ENCODE measurements at places on chromosomes 7 and 10.

DNA sequence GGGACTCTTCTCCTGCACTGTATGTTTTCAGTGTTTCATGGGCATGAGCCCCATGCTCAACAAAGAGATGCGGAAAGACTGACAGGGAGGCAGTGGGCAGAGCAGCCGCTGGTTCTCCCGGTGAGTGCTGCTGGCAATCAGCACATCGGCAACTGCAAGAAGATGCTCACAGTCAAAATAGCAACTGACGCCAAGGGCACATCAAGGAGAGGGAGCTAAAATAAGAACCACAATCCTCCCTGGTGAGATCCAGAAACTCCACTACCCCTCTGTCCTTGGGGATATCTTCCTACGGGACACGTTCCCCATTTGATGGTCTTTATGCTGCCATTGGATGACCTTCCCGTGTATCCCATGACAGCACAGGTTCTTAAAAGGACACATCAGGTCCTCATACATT is 28.9 kb upstream of the SVIL start:
- DNase-seq, result no peak

- no peak for DNase-seq
Observed at GRCh38 chr7:45017253-45017652, 17.3 kb downstream of the CCM2 start.

- DNase-seq, result no peak
Observed at GRCh38 chr10:78937393-78937792, 131.4 kb upstream of the ZMIZ1 start.

DNA sequence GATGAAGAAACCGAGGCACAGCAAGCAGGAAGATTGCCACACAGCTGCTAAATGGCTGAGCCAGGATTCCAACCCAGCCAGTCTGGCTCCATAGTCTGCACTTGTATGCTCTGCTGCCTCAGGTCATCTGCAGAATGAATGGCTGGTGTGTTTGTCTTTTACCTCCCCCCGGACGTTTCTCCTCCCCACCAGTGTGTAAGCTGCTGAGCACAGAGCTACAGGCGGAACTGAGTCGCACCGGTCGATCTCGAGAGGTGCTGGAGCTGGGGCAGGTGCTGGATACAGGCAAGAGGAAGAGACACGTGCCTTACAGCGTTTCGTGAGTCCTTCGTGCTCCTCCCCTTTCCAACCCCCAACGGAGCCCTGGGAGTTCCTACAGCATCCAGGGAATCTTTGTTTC is 2.6 kb downstream of the CNPY4 start:
- no peak for DNase-seq

- DNase-seq, result no peak
Observed at GRCh38 chr7:17771901-17772408, 168.3 kb downstream of the SNX13 start.

DNA sequence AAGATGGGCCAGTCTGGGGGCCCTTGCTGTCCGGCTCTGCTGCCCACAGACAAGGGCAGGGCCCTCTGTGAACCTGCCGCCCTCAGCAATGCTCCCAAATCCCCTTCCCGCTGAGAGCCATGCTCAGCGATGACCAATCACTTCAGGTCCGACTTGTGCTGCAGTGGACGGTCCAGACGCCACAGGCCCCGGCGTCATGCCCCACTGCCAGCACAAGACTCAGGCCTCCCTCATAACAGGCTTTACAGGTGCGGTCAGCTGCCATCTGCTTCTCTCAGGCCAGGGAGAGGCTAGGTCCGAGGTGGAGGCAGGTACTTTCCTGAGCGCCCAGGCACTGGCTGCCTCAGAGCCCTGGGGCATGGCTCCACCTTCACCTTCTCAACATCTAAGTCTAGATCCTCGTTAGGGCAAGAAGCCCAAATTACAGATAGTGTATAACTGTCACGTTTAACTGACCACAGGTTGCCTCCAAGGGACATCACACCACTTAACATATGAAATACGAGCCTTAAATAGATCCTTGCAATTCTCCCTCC is 393.2 kb downstream of the PTPRN2 start:
- no peak for DNase-seq

DNA sequence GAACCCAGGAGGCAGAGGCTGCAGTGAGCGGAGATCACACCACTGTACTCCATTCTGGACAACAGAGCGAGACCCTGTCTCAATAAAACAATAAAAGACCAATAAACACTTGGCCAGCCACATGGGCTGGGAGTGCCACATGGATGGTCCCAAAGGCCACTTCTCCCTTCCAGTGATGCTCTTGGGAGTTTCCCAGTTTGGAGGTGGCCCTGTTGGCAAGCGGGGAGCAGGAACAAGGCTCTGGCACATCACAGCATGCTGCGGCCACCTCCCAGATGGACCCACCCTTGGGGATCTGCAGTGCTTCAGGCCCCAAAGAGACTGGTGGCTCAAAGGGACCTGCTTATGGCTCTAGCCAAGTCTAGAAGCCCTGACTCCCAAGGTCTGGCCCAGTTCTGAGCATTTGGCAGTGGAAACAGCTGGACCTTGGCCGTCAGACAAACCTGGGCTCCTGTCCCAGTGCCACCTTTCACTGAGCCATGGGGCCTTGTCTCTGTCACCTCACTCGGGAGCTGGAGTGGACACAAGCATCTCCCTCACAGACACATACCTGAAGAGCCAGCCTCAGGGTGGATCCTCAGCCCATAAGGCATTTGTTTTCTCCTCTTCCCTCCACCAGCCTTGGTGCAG is 91.7 kb downstream of the COL13A1 start:
- DNase-seq, result no peak

DNA sequence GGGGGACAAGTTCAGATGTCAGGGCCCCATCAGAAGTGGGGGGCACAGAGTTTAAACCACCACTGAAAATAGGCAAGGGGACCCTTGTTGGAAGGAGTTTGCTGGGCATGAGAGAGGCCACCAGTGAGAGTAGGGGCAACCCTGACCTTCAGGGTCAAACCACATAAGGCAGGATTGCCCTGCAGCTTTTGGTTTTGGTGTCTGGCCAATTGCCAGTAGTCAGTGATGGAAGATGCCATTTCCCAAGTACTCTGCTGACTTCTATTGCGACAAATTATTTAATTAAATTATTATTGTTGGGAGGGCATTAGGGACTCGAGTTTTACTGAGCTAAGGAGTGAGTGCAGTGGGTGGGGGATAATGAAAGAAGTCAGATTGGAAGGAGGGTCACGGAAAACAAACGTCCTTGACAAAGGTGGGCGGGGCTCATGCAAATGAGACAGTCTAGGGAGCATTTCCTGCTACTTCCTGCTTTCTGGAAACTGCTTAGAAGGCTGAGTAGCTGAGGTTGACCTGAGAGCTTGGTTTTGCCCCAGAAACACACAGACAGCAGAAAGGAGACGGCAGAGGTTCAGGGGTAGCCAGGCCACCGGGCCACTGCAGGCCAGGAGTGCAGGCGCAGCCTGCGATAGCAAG is 74.2 kb upstream of the ANLN start:
- DNase-seq, result no peak

DNA sequence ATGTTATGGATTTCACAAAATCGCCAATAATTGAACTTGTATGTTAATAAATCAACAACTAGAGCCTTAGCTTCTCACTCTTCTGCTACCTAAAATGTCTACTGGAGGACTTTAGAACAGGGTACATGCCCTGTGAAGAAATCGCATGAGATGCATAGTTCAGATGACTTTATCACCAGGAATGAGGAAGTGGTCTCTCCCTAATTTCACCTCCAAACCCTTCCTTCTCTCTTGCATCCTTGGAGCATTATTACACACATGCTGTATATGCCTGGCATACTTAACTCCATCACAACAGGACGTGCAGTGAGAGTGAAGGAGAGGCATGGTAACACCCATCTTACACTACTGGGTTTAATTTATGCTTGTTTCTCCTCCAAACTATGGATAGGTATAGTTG is 27.8 kb downstream of the RHEB start:
- DNase-seq, result no peak

GRCh38 chr7:611281-611810 is 91.7 kb upstream of the PDGFA start:
- DNase-seq, result no peak

DNA sequence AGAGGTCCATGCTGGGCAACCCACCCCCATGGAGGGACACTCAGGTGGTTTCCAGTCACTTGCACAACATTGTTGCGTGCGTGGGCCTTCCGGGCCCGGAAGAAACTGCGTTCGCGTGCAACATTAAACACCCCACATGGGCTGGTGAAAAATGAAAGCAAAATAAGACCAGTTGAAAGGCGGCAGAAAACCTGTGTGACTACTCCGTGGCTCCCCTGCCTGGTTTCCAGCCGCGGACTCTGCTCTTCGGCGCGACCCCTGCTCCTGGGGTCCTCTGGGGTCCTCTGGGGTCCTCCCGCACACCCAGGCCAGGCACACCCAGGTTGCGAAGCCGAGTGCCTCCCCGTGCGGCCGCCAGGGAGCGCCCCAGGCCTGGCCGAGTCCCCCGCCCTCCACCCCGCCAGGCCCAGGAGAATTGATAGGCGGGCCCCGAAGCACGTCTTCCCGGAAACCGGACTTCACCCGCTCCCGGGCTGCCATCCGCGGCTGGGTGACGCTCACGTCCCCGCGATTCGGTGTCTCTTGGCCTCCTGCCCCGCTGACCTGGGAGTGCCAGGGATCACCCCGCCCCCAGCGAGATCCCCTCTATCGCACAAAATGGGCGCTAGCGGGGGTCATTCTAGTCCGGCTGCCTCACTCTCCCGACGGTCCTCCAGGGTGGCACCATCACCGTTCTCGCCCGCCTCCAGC is 1.9 kb upstream of the SH2D4B start:
- DNase-seq, result peak; percentile 92

DNA sequence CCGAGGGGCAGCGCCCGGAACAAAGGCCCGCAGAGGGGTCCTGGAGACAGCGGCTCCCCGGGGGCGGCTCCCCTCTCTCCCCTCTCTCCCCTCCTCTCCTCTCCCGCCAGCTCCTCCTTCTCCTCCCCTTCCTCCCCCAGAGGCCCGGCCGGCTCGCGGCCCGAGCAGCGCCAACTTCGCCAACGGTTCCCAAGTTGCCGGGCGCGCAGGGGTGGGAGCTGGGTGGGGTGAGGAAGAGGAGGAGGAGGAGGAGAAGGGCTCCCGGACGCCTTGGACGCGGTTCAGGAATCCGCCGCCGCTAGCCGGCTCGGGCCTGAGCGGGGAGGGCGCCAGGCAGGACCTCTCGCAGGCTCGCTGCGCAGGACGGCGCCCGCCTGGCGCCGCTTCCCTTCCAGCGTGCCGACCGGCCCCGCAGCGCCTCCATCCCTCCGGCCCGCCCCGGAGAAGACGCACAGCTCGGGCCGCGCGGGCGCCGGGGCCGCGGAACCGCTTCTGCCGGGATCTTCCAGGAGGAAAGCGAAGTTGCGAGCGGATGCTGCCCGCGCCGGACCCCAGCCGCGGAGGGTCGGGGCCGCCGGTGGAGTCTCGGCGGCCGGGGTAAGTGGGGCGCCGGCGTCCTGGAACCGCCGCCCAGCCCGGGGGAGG is at the start of gene CHST3:
Gene CHST3 (plus strand): TSS at position 298 of the 645 bp plus-strand sequence. CDS start 41,448 bp downstream, outside the sequence.
- DNase-seq, result peak; percentile 70

DNA sequence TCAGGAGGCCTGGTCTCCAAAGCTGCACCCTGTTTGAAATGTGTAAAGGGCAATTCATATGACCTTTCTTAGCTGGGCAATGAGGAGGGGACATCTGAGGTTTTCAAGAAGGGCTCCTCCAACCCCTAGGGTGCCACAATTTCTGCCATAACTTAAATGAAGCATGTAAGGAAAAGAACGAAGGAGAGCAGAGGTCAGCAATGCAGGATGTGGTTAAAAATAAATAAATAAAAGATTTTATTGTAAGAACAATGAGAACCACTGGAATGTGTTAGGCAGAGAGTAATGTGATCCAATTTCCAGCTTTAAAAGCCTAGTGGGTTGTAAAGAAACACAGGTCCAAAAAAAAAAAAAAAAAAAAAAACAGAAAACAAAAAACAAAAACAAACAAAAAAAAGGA is 673.1 kb downstream of the TNS3 start:
- DNase-seq, result no peak

- no peak for DNase-seq
Observed at GRCh38 chr10:94235461-94235860, 127.3 kb downstream of the NOC3L start.

GRCh38 chr7:138396251-138397070 is 63.6 kb upstream of the TRIM24 start:
- DNase-seq, result no peak

DNA sequence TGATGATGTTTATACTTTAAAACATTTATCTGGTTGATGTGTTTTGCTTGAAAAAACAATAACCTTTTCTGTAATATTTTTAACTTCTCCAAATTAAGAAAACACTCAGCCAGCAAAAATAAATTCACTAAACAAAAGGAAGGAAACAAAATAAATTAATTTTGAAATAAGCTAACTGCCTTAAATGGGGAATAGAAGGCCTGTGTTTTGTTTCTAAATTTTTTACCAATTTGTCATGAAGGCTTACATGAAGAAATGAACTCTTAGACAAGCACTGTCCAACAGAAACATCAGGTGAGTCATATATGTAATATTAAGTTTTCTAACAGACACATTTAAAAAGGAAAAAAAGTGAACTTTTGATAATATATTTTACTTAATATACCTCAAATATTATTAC is 68.5 kb downstream of the LRRN3 start:
- DNase-seq, result no peak

DNA sequence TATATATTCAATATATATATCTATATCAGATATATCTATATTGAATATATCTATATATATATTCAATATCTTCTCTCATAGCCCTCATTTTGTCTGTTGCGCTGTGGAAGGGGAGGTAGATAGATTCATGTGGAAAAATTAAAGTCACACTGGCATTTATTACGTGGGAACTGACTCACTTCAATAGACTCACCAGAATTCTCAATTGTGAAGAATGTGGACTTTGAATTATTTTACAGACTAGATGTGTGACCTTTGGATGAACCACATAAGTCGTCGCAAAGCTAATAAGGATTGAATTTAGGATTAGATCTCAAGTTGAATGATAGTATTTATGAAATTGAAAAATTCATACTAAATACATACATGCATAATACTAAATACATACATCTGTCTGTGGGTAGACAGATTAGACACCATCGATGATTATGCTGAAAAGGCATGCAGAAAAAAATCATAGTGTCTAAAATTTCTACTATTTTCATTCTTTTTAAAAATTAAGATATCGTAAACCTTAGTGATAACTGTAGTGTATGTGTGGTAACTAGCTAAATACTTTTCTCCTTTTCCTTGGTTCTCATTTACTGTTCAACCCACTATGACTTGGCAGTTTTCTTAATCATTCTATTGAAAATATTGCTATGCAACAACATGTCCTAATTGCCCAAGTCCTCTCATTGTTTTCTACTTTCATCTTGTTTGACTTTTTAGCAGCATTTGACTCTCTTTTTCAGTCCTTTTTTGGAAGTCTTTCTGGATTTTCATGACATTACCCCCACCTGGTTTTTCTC is 61.8 kb upstream of the A1CF start:
- DNase-seq, result no peak

GRCh38 chr7:22445140-22445743 is 54.7 kb downstream of the STEAP1B start:
- DNase-seq, result no peak

- DNase-seq, result no peak
Observed at GRCh38 chr10:87585565-87586514, 73.8 kb upstream of the PAPSS2 start.

- DNase-seq, result no peak
Observed at GRCh38 chr10:112755446-112756234, 194.4 kb upstream of the TCF7L2 start.

GRCh38 chr10:119246862-119247549 is 39.6 kb downstream of the GRK5 start:
- no peak for DNase-seq

All from activated CD8-positive, alpha-beta memory T cell treated with anti-CD3 and anti-CD28 coated beads for 24 hours (primary cell).